KG1 (cell line): ENCODE measurements at places on chromosomes 3 and 15.

GRCh38 chr3:25235466-25235865, 192.6 kb upstream of the RARB start:
- DNase-seq: no peak

DNA sequence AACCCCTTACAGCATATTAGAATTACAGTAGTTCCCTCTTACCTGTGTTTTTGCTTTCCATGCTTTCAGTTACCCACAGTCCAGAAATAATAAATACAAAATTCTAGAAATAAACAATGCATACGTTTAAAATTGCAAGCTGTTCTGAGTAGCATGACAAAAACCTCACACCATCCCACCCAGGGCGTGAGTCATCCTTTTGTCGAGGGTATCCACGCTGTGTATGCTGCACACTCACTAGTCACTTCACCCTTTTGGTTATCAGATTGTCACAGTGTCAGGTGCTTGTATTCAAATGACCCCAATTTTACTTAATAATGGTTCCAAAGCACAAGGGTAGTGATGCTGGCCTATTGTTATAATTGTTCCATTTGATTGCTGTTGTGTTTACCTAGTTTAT, 72.5 kb upstream of the P3H2 start:
- DNase-seq: no peak

GRCh38 chr3:51337666-51338065, 47.4 kb upstream of the MANF start:
- DNase-seq: no peak

GRCh38 chr15:64136347-64136746, 15.2 kb upstream of the SNX22 start:
- DNase-seq: no peak

- no peak for DNase-seq
These were observed 336.2 kb upstream of the TPM1 start for GRCh38 chr15:62706317-62706716.

DNA sequence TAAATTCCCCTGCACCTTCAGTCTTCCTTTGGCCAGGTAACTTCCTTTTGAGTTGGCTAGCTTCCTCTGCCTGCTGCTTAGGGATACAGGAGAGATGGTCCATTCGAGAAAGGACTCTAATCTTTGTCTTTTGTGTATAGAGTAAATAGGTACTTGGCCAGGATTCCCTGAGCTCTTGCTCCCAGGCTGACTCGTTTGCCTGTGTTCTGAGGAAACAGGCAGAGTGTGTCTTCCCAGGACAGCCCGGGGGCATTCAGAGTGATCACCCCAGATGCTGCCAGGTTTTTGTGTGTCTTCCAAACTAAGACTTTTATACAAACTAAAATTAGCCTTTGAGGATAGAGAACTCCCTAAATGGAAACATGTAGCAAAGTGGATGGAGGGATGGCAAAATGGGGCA, 39.5 kb downstream of the TMEM108 start:
- no peak for DNase-seq

- DNase-seq: no peak
These were observed 46.7 kb upstream of the BCHE start for GRCh38 chr3:165883863-165884478.

DNA sequence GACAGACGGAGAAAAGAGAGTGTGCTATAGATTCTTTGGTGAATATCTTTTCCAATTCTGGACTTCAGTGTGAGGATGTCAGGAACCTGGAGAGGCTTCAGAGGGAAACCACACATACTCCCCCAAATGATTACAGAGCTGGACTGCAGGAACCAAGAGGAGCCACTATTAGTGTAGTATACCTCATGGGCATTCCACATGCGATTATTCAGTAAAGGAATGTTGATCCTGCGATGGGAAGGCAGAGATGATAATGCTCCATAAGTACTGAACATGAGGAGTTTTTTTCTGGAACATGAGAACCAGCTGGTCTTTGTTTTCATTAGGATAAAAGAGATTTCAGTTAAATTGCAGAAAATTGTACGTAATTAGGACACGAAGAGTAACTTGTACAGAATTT, 18.7 kb downstream of the STARD9 start:
- no peak for DNase-seq

DNA sequence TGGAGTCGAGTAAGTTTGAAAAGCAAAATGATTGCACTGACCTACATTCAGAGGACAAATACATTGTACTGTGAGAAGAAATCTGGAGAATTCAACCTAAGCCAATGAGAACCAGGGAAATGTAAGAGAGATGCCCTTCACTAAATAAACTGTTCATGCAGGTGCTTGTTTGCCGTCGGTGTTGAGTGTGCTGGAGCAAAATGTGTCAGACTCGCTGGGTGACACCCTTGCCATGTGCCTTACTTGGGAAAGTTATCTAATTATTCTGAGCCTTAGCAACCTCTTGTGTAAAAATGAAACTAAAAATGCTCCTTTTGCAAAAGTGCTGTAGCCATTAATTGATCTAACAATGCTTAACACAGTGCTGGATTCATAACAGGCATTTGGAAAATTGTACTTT, 140.4 kb downstream of the GABRB3 start:
- no peak for DNase-seq

DNA sequence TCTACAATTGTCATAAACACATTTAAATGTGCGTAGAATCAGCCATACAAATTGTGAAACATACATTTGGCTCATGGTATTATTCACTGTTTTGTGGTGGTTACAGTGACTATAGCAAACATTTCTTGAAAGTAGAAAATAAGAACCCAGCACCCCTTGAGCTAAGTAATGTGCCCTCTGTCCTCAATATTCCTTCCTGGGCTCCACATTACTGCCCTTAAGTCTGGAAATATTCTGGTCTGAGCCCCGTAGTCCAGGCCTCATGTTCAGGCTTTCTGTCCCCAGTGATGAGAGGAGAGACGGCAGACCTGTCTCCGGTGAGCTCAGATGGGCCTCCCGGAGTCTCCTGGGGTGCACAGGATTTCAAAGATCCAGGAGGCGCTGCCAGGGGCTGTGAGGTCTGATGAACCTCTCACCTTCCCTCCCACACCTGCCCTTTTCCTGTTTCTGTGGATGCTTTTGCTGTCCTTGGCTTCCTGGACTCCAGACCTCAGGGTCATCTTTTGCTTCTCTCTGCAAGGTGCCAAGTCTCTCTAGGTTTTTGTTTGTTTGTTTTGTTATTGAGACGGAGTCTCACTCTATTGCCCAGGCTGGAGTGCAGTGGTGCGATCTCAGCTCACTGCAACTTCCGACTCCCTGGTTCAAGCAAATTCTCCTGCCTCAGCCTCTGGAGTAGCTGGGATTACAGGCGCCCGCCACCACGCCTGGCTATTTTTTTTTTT, 8.8 kb upstream of the MUC20 start:
- DNase-seq: no peak

DNA sequence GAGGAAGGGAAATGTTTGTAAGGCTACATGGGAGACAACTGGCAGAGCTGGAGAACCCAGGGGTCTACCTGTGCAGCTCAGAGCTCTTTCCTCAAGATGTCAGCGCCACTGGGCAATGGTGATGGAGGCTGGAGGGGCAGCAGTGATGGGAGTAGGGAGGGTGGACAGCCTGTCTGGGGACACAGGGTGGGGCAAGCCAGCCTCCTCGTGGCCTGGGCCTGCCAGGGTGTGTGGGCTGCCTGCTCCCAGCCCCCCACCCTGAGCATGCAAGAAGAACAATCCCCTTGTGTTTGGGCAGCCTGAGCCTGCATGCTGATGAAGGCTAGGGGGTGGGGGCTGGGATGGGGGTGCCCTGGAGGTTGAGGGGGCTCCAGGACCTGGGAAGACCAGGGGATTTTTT, 1.2 kb downstream of the PCBP4 start:
- DNase-seq: no peak

DNA sequence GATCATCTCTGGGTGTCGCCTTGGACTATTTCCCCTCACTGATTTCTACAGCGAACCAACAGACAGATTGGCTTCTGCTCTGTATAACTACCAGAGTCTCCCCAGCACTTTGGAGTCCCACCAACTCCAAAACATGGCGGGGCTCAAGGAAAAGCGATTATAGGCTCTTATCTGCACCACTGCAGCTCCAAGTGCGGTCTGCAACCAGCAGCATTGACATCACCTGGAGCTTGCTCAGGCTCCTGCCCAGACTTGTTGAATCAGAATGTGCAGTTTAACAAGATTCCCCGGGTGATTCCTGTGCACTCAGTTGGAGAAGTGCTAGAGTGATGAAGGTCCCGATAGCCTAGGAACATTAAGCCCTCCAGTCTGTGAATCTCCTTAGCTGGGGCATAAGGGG, 9.0 kb downstream of the CCK start:
- no peak for DNase-seq

DNA sequence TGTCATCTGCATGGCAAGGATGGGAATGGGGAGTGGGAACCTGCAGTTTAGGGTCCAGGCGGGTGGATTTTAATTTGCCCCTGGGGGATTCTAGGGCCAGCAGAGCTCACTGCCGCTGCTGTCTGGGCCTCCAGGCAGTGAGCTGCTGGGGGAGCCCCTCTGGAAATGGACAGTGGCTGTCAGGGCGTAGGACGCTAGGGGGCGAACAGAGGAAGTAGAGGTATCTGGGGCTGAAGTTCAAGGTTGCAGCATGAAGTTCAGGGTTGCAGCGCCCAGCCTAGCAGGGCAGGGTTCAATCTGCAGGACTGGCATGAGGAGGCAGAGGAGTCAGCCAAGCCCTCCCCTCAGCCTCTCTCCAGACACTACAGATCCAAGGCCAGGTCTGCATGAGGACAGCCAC, 49.5 kb downstream of the APBA2 start:
- DNase-seq: no peak

- DNase-seq: no peak
These were observed 56.3 kb downstream of the PPM1L start for GRCh38 chr3:160812304-160812703.

DNA sequence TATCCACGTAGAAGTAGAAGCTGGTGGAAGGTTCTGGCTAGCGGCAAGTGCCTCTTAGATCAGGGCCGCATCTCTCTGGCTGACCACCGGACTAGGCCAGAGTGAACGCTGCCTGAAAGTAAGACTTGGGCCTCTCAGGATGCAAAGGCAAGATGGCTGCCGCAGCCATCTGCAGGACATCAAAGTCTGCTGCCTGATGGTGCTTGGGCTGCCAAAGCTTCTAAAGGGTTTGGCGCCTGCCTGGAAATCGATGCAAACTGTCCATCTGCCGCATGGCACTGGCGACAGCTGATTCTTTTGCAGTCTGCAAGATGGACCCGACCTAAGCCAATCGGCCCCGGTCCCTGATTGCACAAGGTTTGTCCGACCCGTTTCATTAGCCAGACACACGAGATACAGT, 196.7 kb upstream of the TBC1D5 start:
- DNase-seq: no peak

GRCh38 chr15:63950911-63951481, 95.3 kb downstream of the DAPK2 start:
- DNase-seq: no peak

DNA sequence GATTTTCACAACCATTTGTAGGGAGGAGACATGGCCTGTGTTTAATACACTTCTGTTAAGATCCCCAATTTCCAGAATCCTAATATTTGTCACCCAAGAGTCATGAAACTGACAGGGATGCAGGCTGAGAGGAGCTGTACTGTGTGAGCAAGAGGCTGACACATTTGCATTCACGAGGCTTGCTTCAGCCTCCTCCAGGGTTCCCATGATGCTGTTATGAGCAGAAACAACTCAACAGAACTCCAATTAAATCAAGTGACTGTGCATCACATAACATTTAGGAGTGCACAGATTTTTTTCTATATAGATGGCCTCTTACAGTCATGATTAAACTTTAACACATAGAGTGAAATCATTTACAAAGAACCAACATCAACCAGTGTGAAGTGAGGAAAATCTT, 292.3 kb upstream of the STT3B start:
- DNase-seq: no peak

DNA sequence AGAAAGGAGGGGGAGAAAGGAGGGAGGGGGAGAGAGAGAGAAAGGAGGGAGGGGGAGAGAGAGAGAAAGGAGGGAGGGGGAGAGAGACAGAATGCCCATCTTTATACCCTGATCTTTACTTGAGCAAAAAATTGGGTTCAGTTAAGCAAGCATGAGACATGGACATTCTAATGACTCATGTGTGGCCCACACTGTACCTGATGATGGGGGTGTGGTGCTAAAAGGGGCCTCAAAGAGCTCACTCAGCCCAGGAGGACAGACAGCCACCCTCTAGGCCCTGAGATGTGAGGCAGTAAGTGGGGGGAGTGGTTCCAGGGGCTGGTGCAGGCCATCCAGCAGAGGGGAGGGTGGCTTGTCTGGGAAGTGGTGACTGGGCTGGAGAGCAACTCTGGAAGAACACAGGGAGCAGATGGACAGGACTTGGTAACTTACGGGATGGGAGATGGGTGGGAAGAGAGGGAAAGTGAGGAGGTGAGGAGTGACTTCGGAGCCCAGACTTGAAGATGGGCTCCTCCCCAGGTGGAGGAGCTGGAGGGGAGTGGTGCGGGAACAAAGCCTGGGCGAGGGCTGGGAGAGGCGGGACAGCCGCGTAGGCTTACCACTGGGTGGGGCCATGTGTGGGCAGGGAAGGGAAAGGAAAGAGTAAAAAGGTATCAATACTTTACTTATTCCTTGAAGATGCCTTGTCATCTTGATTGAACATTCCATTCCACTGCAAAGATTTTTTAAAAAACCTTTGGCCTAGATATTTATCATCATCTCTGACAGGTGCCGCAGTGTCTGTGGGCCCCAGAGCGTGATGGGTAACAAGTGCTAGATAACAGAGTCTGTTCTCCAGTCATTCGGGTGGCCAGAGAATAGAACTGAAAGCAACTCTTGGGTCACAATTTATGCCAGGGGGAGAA, 32.3 kb downstream of the TSPAN3 start:
- DNase-seq: no peak

- no peak for DNase-seq
These were observed 56.6 kb upstream of the TIPARP start for GRCh38 chr3:156617781-156618180.

DNA sequence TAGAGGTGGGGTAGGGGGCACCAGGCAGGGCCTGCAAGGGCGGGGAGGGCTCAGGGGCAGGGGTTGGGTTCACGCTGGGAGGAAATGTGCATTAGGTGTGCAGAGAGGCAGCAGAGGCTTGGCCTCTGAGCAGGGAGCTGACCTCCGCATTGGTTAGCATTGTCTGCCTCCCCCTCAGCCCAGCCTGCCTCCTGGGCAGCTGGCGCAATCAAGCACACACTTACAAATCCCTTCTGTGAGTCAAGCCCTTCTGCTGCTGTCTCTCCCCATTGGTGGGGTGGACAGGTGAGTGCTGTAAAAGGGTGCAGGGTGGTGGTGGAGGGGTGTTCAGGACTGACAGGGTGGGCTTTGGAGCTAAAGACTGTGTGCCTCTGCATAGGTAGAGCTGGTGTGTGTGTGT, 9.3 kb downstream of the LOXL1 start:
- DNase-seq: no peak
